ENCODE measurements at places on chromosomes 2 and 18.

DNA sequence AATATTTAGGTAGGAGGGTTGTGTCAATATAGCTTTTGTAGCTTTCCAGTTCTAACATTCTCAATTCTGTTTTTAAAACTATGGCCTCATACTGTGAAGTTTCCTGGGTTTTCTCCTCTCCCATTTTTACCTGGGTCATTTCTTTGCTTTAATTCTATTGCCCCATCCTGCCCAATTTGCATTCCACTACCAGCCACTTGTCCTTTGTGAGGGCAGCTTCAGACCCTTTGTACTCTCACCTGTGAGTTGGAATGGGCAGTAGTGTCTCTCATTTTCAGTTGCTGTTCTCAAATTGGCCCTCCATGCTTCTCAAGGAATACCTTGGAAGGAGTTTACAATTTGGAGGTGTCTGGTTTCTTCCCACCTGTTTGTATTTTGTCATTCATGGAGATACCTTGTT is 108.4 kb downstream of the CAMKMT start:
- DNase-seq, result no peak

DNA sequence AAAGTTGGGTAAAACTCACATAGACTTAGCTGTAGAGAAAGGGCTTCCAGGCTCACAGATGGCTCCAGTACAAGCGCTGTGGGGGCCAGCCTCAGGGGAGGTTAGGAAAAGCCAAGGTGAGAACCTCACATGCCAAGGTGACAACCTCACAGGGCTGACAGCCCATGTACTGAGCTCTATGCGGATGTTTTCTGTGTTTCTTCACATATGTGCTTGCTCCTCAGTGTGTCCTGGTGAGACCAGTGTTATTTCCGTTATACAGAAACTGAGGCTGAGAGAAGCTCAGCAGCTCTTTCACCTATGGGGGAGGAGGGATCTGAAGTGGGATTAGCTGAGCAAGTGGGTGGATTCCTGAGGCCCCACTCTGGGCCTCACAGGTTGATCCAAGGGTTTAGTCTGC is 67.3 kb downstream of the INPP4A start:
- DNase-seq, result no peak

DNA sequence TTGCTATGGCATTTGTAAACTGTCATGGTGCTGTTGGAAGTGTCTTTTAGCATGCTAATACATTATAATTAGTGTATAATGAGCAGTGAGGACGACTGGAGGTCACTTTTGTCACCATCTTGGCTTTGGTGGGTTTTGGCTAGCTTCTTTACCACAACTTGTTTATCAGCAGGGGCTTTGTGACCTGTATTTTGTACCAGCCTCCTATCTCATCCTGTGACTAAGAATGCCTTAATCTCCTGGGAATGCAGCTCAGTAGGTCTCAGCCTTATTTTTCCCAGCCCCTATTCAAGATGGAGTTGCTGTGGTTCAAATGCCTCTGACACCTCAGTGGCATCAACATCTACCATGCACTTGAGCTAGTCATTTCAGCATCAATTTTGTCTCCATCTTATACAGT is 29.7 kb downstream of the LYPD6 start:
- DNase-seq, result no peak

DNA sequence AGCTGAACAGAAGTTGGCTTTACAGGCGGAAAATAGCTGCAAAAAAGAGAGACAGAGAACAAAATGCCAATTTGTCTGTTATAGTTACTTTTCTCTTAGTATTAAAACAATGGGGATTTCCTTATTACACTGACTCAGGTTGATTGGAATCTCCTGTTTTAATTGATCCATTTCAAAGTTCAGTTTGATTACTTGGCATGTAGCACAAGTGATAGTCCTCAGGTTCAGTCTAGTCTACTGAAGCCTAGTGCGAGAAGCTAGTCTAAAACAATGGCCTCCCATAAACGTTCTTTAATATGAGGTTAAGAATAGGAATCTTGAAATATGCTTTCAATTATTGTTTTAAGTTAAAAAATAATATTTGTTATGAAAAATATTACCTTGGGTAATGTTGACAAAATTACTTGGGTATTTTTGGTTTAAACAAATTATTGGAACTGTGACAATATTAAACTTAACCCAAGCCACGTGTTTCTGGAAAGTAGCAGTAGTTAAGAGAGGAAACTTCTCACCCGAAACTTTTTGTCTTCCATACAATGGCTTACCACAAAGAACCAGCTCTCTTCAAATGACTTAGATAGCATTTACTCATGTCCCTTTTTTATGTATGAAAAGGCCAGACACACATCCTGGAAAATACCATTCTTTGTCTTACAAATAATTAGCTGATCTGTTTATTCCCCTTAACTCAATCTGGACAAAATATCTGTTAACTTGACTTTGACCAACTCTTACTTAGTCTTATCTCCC is 1326.2 kb upstream of the TMEFF2 start:
- no peak for DNase-seq

- no peak for DNase-seq
Measured at GRCh38 chr18:10518595-10519255, 7.1 kb upstream of the NAPG start.

DNA sequence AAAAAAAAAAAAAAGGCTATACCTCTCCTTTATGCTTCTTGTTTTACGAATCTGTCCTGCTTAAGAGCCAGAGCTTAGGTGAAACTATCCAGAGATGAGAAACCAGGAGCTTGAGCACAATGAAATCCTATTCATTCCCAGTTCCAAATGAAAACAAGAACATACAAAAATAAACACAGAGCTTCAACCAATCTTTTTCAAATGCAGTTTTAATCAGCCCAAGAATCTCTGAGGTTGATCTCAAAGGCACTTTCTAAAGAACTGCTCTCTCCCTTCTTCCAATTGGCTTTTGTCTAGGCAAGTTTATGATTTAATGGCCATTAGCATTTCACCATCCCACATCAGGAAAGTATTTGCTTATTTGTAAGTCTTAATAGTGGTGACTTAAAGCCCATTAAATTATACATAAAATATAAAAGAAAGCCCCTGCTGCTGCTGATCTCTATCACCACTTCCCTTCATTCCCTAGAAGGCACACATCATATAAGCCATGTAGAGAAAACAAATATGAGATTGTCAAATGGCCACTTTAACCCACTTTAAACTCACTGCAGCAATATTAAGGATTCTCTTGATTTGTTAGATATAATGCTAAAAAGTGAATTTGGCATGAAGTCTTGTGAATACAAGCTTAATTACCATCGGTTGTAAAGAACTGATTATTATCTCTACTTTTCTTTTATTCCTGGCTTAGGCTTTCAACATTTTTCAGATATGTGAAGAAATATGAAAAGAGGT is 29.3 kb upstream of the SCN9A start:
- DNase-seq, result no peak

DNA sequence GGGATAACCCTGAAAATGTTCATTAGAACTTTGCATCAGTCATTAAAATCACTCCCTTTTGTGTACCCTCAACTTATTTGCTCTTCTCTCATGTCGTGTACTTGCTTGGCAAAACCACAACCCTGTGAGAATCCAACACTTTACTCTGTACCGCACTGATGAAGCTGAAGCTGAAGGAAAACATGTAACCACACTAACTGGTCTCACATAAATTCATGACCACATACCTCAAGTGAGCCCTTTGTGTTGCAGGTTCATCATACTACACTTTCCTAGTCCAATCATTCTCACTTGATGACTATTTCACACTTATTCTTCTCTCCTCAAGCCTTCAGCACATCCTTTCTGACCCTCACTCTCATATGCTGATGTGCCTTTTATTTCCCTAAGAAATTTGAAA is 175.4 kb downstream of the DPP4 start:
- DNase-seq, result no peak

- DNase-seq, result no peak
Measured at GRCh38 chr18:76689646-76690264, 132.6 kb upstream of the ZNF236 start.

GRCh38 chr18:9722691-9723090 is 14.6 kb downstream of the RAB31 start:
- peak; percentile 48 for DNase-seq

GRCh38 chr2:240568678-240569522 is 616 bp downstream of the RNPEPL1 start:
- peak; percentile 61 for DNase-seq

DNA sequence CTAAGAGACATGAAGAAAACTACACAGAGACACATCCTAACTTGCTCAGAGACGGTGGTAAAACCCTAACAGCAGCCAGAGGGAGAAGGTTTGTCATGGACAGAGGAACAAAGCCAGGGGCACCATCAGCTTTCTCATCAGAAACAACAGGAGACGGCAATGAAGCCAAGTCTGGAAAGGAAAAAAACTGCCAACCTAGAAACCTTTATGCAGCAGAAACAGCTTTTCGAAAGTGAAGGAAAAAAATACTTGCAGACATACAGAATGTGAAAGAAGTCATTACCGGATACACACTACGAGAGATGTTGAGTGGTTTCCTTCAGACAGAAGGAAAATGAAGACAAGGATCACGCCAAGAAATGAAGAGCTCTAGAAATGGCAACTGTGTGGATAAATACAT is 55.9 kb downstream of the ANO7 start:
- no peak for DNase-seq

All from LoVo (cell line).